Stimulated activated CD4-positive, alpha-beta T cell treated with anti-CD3 and anti-CD28 coated beads, Interleukin-1b, Interleukin-23, amount 100 ng/mL, for 1 hour (primary cell): ENCODE measurements at places on chromosomes 1 and 21.

DNA sequence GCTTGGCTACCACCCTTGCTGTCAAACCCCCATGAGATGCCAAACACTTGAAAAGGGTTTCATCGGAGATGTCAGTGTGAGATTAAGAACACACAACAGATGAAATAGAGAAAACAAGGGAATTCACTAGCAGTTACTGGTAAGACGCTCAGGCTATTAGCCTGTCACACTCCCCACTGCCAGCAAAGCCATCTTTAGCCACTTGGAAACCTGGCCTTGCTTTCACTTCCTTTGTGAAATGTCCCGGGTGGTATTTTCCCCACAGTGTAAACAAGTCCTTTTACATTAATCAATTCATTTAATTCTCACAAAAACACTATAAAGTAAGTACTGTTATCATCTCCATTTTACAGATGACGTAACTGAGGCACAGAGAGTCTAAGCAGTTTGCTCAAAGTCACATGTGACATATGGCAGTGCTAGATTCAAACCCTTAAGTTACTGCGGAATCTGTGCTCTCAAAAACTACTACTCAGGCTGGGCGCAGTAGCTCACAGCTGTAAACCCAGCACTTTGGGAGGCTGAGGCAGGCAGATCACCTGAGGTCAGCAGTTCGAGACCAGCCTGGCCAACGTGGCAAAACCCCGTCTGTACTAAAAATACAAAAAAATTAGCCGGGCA, 32.7 kb upstream of the KHDRBS1 start:
- DNase-seq, result no peak

- DNase-seq, result no peak
These were observed 209.9 kb downstream of the GRIK3 start for GRCh38 chr1:36824390-36824861.

DNA sequence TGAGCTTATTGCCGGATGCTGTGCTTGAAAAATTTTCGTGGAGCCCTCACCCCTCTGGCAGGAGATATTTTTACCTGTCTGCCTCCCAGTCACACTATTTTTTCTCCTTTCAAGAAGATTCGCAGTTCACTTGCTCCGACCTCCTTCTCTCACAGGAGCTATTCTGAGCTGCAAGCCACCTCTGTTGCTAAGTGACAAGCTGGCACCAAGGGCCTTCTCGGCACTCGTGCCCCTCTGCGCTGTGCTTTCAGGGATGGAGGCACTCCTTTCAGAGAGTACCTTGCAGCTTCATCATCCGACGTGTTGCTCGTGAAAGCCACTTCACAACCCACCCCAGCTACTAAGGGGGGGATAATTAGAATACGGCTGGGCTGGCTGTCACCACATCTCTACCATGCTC, 11.6 kb downstream of the SLC6A17 start:
- no peak for DNase-seq

DNA sequence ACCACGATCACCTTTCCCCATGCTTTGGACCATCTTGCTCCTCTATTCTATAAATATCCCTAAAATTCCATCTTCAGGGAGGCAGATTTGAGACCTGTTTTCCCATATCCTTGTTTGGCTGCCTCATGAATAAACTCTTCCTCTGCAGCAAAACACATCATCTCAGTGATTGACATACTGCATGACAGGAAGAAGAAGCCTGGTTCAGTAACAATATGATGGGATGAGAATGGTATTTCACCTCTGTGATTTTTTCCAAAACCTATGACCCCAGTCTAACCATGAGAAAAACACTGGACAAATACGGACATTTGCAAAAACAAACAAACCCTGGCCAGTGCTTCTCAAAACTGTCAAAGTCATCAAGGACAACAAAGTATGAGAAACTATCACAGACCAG, 53.8 kb upstream of the ZSWIM5 start:
- DNase-seq, result no peak

DNA sequence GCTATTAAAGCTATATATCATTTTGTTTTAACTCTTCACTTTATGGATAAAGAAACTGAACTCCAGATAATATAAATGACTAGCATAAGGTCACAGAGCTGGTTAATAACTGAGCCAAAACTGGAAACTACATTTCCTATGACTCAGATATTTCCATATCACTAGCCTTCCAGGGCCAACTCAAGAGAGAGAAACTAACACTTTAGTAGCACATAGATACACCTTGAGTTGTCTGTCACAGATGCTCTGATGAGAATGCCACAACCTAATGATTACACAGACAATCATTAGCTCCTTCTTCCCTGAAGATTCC, 40.7 kb downstream of the NME7 start:
- DNase-seq, result no peak

DNA sequence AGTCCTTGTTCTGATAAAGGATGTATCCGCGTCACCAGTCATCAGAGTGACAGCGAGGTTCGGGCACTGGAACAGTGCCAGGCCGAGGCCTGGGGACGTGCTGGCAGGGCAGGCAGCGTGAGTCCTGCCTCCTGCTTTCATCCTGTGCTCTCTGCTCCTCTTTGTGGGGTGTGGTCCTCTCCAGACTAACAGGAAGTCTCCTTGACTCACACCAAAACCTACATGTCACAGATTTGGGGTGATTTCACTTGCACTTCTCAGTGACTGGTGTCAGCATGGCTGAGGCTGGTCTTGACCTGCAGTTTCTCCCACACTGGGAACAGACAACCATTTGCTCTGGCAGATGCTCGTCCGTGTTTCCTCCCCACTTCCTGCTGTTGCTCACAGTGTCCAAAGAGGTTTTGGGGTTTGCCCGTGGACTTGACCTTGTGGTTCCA, 8.8 kb upstream of the NLRP3 start:
- peak; percentile 28 for DNase-seq
